Right renal cortex interstitium (tissue), 3 donors: ENCODE measurements at places on chromosomes 5 and 9. TPM values are rescaled to one million over a fixed set of nuclear protein-coding genes. Genes with fewer than 3 reads are reported as not detected.

DNA sequence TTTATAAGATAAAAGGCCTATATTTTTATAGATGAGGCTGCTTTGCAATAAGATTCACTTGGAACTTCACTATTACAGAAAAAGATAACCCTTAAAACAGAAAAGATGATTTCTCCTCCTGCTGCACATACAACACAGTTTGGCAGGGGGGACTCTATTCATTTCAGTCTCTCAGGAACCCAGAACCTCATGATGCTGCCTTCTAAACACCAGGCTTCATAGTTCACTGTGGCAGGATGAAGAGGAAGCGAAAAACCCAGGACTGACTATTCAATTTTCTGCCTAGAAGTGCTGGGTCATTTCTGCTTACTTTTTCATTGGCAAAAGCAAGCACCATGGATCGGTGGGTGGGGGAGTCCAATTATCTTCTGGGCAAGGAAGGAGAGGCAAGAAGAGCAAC lies 179.5 kb downstream of the NTRK2 start:
- DNase-seq, result no peak

GRCh38 chr9:134991808-134992754 lies 74.4 kb upstream of the FCN1 start:
- no peak for DNase-seq

DNA sequence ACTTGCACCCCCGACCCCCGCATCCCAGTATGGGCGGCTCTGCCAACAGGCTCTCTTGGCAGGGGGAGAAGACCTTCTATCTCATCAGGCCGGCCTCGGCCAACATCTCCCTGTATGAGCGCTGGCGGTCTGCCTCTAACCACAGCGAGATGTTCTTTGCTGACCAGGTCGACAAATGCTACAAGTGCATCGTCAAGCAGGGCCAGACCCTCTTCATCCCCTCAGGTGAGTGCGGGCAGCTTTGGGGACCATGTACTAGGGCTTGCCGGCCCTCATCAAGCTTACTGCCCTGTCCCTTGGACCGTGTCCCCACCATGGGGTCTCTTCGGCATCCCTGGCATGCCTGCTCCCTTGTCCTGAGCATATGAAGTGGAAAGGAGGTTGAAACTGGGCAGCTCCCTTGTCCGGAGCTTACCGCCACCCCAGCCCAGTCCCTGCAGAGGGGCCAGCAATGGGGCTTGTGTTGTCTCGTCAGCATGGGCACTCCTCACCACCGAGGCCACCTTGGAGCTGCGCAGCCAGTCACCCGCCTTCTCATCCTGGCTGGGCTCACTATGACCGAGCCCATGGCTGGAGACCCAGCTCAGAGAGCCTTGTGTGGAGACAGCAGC lies 78.1 kb downstream of the PHF2 start:
- no peak for DNase-seq

GRCh38 chr5:40649463-40650030 lies 30.2 kb upstream of the PTGER4 start:
- no peak for DNase-seq

- no peak for DNase-seq
These were observed 108.1 kb upstream of the SLC27A6 start for GRCh38 chr5:128857076-128857677.

Gene RAPGEF6
- polyA plus RNA-seq, result 14.7 TPM

Gene PTRH1
- 7.5 TPM for polyA plus RNA-seq

Gene C5orf46
- polyA plus RNA-seq, result not detected

Gene PRLR
- polyA plus RNA-seq, result 31.5 TPM

Gene FOXD4
- polyA plus RNA-seq, result 0.40 TPM

Gene ENHO
- polyA plus RNA-seq, result 1.3 TPM

Gene FOXD4L6
- not detected for polyA plus RNA-seq

Gene AQP3
- polyA plus RNA-seq, result 45.7 TPM
